GM12892 (cell line): ENCODE measurements at places on chromosomes 2 and 18.

DNA sequence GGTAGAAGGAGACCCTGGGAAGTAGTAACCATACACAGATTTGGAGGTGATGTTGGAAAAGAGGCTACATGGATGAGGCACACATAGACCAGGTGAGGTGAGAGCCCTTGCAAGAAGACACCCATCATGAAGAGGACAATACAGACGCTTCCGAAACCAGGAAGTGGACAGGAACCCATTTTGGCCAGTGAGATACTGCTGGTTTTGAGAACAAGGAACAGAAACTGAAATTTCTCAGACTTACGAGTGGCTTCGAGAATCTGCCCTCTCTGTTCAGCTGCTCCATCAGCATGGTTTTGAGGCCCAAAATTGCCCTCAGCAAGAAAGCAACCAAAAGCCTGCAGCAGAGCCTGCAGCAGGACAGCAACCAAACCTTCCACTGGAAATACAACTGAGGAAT lies 479.1 kb upstream of the NRXN1 start:
- DNase-seq, result no peak

- no peak for DNase-seq
Observed at GRCh38 chr2:159860581-159861310, 62.7 kb upstream of the CD302 start.

DNA sequence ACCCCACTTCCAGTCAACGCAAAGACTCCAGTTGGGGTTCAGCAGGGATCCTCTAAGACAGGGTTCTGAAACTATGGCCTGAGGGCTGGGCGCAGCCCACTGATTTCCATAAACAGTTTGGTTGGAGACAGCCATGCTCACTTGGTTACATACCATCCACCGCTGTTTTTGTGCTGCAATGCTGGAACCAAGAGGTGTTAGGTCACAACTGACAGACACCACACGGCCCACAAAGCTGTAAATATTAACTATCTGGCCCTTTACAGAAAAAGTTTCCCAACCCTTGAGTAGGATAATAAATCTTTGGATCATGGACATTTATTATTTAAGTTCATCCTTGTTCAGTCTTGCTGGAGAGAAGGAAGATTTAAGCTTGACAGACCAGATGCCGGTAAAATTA lies 8.4 kb upstream of the CD226 start:
- DNase-seq, result no peak

- no peak for DNase-seq
Observed at GRCh38 chr18:64090876-64091275, 58.0 kb downstream of the LINC00305 start.

- DNase-seq, result no peak
Observed at GRCh38 chr2:54455131-54455562, 980 bp upstream of the SPTBN1 start.

- DNase-seq, result no peak
Observed at GRCh38 chr18:51619283-51619682, 421.8 kb upstream of the MEX3C start.

DNA sequence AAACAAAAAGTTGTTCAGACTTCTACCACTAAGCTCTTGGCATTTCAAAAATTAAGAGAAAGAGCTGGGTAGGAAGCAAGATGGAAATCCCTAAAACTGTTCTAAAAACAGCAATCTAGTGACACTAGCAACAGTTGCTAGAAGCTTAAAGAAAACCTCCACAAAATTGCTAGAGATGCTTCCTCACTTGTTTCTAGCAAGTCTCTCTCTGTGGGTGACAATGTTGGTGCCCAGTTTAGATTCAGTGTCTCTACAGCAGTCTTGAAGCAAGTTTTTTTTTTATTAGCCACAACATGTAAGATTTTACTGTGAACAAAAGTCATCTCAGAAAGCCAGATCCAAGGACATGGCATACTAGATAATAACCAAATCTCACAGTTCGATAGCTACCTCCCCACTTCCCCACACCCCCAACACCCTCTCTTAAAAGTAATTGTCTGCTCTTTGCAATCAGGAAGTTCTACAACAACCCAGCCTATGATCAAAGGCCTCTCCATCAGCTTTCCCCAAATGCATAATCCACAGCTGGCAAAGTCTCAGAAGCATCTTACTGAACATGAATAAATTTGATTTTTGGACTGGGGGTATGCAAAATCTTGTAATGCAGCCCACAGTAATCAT lies 70.0 kb downstream of the ANKRD44 start:
- no peak for DNase-seq

DNA sequence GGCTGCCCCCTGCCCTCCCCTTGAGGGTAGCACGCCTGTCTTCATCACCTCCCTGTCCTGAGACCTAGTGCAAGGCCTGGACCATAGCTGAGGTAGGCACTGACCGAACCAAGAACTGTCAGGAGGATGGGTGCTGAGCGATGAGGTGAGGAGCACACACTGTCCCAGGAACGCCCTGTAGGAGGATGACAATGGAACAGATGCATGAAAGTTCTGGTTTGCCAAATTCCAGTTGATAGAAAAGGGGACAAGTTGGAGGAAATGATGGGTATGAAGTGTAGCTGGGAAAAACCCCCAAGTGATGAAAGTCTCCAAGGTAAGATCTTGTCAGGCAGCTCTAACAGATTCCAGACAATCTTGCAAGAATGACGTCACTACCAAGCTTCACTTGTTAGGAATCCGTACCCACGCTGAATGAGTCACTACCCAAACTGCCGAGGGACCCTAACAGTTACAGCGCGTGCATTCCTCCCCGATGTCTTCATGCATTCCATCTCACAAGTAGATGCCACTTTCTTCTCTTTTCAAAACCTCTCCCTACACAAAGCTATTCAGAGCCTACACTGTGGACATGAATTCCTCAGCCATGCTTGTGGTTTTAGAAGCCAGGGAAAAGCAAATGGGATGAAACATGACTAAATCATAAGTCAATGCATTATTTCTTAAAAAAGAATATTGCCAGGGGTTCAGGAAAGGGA lies 27.6 kb downstream of the MRPL33 start:
- DNase-seq, result no peak

GRCh38 chr2:105269426-105269825 lies 27.9 kb downstream of the GPR45 start:
- no peak for DNase-seq

- no peak for DNase-seq
Observed at GRCh38 chr2:47737191-47737975, 45.6 kb upstream of the MSH6 start.

DNA sequence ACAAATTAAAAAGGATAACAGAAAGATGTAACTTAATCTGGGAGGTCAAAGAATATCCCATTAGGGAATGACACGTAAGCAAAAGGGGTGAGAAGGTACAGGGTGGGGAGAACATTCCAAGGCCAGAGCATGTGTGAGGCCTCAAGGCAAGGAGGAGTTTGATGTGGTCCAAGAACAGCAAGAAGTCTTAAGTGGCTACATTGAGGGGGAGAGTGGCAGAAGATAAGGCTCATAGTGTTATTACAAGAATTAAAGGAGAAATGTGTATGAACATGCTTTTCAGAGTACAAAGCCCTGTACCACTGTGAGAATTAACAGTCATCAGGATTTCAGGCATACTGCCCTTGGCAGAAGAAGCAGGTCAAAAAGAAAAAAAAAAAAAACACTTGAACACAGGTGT lies 174.4 kb upstream of the ERBB4 start:
- DNase-seq, result no peak

- no peak for DNase-seq
Observed at GRCh38 chr2:10530607-10531239, 82.6 kb upstream of the ODC1 start.

- no peak for DNase-seq
Observed at GRCh38 chr2:10771786-10772185, 40.8 kb downstream of the PDIA6 start.

- no peak for DNase-seq
Observed at GRCh38 chr2:225735844-225736243, 336.3 kb downstream of the NYAP2 start.

DNA sequence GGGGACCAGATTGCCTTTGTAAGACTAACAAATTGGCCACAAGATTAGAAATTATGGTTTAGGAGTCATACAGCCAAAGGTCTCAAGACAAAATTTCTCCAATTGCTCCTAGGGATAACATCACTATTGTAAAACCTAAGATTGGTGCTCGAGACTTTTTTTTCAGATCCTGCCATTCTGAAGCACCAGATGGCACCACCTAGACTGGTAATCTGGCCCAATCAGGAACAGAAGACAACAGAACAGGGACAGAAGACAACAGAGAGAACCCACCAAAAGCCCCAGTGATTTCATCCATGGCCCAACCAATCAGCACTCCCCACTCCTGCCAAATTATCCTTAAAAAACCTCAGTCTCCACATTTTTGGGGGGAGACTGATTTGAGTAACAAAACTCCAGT lies 66.8 kb downstream of the LINC00305 start:
- DNase-seq, result no peak

GRCh38 chr2:218895759-218896500 lies 15.3 kb downstream of the WNT10A start:
- DNase-seq, result no peak

GRCh38 chr18:11367351-11367750 lies 218.0 kb upstream of the PIEZO2 start:
- DNase-seq, result no peak

DNA sequence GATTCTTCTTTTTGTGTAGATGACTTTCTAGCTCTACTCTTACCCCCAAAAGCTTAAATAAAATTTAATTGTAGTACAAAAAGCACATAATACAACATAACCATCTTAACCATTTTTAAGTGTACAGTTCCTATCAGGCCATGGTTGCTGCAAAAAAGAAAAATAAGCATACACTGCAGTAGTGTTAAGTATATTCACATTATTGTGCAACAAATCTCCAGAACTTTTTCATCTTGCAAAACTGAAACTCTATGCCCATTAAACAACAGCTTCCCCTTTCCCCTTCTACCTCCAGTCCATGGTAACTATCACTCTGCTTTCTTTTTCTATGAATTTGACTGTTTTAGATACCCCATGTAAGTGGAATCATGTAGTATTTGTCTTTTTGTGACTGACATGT lies 18.1 kb downstream of the PPM1B start:
- no peak for DNase-seq

- peak; percentile 7 for DNase-seq
Observed at GRCh38 chr2:181123798-181124231, 143.4 kb downstream of the UBE2E3 start.

DNA sequence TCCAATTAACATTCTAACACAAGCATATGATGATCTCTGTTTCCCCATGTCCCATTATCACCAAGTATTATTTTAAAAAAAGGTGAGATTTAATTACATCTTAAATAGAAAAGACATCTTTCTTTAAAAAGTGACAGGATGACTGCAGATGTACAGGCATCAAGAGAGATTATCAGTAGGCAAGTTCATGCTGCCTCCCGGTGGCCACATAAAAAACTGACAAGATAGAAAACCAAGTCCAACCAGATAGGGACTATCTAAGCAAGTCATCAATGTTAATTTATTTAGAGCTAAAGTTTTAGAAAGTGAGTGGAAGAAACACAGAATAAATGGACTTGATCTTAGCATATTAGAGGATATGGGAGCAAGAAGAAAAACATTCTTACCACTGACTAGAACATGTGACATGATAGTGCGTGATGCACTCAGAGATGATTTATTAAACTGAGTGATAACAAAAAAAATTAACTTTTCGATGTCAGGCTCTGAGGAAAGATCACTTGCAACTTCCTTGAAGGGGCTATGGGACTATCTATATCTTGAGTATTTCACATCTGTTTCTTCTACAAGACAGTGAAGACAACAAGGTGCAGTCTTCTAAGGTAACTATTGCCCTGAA lies 5.4 kb upstream of the TDRD15 start:
- no peak for DNase-seq

- DNase-seq, result no peak
Observed at GRCh38 chr2:25077789-25078169, 35.9 kb downstream of the EFR3B start.

DNA sequence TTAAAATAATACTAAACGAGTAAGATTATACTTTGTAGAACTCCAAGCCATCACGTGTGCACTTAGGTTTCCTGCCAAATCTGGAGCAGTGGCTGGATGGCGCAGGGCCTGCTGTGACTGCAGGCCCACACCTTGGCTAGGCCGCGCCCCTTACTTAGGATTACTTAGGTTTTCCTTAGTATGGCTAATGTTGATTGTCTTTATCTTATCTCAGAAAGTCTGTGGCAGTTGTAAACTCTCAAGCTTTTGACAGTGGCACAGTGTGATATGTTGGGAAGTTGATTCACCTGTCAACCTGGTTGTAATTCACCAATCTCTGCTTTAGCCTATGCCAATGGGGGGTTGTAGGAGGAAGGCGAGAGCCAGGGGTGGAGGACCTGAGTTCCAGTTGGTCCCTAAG lies 208.4 kb downstream of the ZNF407 start:
- no peak for DNase-seq

- DNase-seq, result no peak
Observed at GRCh38 chr18:30527226-30527625, 515.3 kb downstream of the DSC3 start.

GRCh38 chr2:142325870-142326269 lies 195.1 kb upstream of the LRP1B start:
- DNase-seq, result no peak

GRCh38 chr2:206428783-206429182 lies 14.5 kb upstream of the ADAM23 start:
- DNase-seq, result no peak
